Thoracic aorta (tissue), 2 donors: ENCODE measurements at places on chromosomes 12 and 14.

- DNase-seq, result no peak
Observed at GRCh38 chr12:117695956-117696355, 272.8 kb downstream of the KSR2 start.

GRCh38 chr14:90454041-90455000, 57.5 kb downstream of the CALM1 start:
- DNase-seq, result peak; percentile 33

DNA sequence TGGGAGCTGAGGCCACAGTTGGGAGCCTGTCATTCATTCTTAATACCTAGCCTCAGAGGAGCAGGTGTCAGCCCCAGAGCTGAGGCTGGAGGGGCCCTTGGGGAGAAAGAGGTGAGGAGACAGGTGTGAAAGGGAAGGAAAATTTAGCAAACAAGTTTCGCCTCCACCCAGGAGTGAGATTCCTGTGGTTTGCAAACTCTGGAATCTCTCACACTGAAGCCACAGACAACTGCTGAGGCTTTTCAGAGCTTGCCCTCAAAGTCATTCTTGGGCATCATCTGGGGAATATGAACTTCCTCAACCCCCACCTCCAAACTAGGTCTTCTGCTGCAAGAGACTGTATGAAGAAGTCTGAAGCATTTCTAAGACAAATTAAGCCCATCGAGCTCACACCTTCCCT, 589.5 kb upstream of the TBX3 start:
- no peak for DNase-seq

GRCh38 chr14:66069036-66069435, 417.1 kb upstream of the CCDC196 start:
- DNase-seq, result no peak

GRCh38 chr14:104143521-104144452, 5.4 kb downstream of the KIF26A start:
- DNase-seq, result no peak

- no peak for DNase-seq
Observed at GRCh38 chr12:40775661-40776060, 83.4 kb downstream of the CNTN1 start.

DNA sequence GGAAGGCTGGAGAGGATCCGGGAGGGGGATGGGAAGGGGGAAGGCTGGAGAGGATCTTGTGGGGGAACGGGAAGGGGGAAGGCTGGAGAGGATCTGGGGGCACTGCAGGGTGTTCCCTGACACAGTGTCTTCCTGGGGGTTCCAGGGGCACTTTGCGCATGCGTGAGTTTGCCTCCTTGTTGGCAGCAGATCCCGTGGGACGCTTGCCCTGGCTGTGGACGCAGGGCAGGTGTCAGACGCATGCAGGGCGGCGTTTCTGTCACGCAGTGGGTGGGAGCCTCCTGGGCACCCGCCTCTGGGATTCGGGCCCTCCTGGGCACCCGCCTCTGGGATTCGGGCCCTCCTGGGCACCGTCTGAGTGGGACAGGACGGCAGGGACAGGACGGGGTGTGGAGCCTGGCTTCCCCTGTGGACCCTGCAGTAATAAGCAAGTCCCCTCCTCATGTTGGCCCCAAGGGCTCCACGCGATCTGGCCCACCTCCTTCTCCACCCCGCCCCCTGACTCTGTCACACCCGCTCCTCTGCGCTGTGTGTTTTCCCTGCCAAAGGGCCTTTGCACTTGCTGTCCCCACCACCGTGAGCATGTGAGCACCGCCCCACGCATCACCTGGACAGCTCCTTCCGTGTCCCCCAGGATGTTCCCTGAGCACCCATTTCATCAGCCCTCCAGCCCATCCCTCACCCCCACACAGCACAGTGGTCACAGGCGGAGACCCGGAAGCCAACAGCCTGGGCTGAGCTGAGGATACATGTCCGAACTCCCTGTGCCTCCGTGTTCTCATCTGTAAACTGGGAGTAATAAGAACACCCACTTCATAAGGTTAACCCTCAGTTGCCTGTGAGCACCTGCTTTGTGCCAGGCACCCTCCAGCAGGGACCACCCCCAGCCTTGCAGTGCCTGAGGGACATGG, 4.4 kb downstream of the MMP17 start:
- DNase-seq, result no peak

- DNase-seq, result no peak
Observed at GRCh38 chr12:33383503-33383902, 56.1 kb downstream of the SYT10 start.

DNA sequence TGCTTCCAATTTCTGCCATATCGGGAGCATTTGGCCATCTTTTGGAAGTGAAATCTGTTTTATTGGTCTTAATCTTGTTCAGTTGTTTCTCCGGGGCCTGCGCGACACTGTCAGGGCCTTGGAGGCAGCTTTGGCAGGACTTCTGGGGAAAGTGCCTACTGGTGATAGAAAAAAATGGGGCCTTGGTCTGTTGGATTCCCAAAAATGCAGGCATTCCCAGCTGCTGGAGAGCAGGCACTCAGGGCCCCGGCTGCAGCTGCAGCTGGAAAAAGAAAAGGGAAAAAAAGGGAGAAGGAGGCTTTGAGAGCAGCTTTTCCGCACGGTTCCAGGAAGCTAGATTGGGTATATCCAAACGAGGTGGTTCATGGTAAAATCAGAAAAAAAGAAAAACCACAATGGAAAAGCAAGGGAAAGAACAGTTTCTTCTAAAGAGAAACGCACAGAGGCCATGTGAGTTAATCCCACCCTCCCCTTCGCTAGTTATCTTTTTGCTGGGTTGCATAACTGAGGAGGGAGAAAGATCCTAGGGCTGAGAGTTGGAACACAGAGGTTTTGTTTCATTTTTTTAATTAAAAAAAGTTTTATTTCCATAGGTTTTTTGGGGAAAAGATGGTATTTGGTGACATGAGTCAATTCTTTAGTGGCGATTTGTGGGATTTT, 134.7 kb upstream of the RFLNA start:
- no peak for DNase-seq

DNA sequence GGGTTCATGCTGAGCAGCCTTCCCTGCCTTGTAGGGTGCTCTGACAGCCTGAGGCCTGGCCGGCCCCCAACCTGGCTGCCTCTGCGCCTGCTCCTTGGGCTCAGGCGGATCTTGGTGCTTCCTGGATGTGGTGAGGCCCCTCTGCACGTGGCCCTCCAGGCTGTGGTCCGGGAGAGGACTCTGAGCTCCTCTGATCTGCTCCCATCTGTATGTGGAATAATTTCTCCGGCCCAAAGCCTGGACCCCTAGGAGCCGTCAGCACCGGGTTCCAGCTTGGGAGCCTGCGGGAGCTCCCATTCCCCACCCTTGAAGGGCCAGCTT, 21.3 kb upstream of the EIF2B2 start:
- DNase-seq, result no peak

GRCh38 chr14:22039938-22040780, 366.5 kb upstream of the OR4E1 start:
- no peak for DNase-seq

DNA sequence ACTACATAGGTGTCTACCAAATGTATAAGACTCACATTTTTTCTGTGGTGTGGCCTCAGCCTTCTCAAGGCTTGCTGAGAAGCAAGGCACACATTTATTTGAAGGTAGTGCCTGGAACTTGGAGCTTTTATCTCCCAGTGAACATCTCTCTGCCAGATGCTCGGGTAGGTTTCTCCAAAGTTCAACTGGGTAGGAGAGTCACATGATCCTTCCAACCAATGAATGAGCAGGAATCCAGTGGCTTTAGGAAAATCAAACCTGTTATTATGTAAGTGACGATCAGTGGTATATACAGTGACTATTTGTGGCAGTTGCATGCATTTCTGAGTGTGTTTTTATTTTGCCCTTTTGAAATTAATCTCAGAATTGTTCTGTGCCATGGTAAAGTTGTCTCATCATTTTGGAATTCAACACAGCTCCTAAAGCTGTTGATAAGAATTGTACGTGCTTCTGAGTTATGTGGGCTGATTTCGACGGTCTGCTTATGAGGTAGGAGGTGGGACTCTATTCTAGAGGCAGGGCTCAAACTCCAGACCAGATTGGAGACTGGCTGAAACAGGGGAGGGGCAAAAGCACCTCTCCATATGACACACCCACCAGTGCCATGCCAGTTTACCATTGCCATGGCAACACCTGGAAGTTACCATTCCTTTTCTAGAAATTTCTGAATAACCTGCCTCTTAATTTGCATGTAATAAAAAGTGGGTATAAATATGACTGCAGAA, 57.6 kb downstream of the EID3 start:
- no peak for DNase-seq

DNA sequence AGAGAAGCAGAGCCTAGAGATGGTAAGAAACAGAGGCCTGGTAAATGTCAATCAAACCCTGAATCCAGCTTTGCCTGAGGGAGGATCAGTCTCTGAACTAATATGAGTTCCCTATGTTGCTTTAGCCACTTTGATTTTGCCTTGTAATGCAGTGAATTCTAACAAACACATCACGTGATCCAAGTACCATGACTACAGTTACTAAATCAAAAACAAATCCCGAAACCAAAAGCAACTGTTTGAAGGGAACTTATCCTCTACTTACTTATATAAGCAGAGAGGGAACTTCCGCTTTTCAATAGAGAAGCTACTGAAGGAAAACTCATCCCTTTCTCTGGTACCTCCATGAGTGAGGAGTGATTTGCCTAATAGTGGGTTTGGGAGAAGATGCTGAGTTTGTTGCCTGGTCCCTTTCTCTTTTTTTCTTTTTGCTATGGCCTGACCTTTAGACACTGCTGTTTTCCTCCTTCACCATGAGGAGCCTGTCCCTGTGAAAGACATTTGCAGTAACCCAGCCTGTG, 7.7 kb upstream of the PPTC7 start:
- no peak for DNase-seq
